SK-N-DZ (cell line): ENCODE measurements at places on chromosomes 7 and 10.

DNA sequence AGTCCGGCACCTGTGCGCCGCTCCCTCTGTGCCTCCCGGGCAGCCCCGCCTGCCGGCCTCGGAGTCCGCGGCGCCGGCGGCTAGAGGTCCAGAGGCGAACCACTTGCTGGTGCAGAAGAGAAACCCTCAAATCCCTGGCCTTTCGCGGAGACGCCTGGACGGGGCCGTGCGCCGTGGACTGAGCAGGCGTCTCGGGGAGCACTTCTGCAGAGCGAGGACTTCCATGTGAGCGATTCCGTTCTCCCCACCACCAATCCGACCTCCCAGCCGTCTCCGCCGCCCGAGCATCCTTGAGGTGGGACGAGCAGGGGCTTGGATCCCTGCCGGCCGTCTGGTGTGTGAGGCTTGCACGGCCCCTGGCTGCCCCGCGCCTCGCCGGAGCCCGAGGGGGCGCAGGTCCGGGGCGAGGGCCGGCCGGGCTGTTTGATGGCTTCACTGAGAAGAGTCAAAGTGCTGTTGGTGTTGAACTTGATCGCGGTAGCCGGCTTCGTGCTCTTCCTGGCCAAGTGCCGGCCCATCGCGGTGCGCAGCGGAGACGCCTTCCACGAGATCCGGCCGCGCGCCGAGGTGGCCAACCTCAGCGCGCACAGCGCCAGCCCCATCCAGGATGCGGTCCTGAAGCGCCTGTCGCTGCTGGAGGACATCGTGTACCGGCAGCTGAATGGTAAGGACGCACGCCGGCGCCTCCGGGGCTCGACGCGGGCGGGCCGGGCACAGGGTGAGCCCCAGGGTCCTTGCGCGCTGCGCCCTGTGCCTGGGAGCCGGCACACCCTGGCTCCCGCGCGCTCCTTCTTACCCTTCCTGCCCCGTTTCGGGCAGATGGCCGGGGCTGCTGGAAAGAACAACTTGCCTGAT, 660 bp downstream of the GALNT17 start:
- no peak for DNase-seq

GRCh38 chr10:119207713-119208552, 562 bp downstream of the GRK5 start:
- DNase-seq = peak; percentile 47

DNA sequence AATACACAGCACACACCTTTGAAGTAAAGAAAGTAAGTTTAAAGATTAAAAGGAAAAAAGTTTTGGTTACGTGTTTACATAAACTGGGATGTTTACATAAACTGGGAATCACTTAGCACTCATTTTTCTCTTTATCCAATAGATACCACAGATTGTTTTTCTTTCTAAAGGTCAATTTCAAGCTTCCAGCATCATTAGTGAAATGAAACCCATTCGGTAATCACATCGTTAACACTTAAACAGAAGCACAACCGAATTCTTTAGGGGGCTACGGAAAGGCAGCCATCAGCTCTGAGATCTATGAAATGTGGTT, 1.1 kb downstream of the ODAD2 start:
- DNase-seq = no peak

DNA sequence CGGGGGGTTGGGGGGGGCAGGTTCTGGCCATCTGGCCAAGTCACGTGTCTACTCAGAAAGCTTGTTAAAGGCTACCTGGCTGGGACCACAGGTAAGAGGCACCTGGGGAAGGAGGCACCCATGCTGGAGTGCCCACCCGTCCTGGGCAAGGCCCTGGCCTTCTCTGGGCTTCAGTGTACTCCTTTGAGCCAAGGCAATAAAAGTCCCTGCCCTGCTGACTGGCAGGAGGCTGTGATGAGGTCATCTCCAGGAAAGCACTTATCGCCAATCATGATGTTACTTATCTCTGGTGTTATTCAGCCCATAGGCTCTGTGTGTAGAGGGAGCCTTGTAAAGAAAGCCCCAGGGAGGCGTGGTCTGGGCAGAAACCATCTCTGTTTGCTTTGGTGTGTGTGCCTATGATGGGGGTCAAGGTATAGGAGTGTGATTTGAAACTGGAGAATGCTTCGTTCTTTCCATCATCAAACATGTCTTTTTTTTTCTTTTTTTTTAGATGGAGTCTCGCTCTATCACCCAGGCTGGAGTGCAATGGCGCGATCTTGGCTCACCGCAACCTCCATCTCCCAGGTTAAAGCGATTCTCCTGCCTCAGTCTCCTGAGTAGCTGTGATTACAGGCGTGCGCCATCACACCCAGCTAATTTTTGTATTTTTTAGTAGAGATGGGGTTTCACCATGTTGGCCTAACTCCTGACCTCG, 2.5 kb upstream of the CLDN4 start:
- DNase-seq = no peak

- DNase-seq = peak; percentile 56
Observed at GRCh38 chr7:31192986-31193385, 140.9 kb downstream of the ADCYAP1R1 start.

DNA sequence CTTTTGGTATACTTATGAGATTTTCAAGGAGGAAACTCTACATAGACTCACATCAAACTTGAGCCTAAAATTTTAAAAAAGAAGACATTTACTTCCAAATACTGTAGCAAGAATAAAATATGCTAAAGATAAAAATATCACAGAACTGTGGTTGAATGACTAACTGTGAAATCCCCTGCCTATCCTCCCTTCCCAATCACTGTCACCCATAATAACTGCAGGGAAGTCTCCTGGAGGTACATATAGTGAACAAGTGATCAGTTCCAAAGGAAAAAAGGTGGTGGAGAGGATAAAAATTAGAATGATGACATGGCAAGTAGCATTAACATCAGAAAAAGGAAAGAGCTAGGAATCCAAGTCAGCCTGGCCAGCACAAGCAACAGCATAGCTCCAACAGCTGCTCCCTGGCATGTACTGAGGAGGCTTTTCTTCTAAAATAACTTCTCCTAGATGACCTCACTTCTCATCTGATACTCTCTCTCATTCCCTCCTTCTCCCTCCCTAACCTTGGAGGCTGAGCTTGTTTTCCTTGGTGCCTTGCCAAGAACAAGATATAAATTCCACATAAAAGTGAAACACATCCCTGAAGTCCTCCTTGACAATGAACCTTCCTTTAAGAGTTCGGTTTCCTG, 124.0 kb downstream of the IQUB start:
- DNase-seq = no peak

GRCh38 chr7:3911685-3912084, 610.6 kb downstream of the SDK1 start:
- no peak for DNase-seq

GRCh38 chr10:12954866-12955265, 46.6 kb downstream of the CCDC3 start:
- no peak for DNase-seq

DNA sequence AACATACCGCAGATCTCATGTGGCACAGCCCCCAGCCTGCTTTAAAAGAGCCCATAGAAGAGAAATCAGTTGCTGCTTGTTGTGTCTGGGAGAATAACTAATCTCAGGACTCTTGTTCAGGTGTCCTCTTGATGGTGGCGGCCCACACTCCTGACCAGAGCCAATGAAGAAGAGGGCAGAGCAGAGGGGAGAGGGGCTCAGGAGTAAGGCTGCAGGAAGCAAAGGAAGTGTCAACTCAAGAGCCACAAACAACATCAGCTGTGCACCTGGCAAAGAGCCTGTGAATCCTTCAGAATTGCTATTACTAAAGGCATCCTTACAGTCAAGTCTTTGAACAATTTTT, 59.8 kb upstream of the PTN start:
- no peak for DNase-seq

- no peak for DNase-seq
Observed at GRCh38 chr10:34816085-34816496, 995 bp upstream of the PARD3 start.
